ENCODE measurements at places on chromosomes 7 and 10. TPM values are rescaled to one million over a fixed set of nuclear protein-coding genes. Genes with fewer than 3 reads are reported as not detected.

ZCWPW1 gene
- 2.8 TPM for total RNA-seq

UPK3BL2 gene
- 1.0 TPM for total RNA-seq

SGCE gene
- total RNA-seq = 93.2 TPM

TMEM72 gene
- not detected for total RNA-seq

ZDHHC4 gene
- 65.2 TPM for total RNA-seq

C10orf90 gene
- total RNA-seq = 0.17 TPM

PYROXD2 gene
- total RNA-seq = 12.8 TPM

- H3K27me3 ChIP-seq = no peaks in the 10 kb centered on the region
- no peak overlapping the region for H3K27ac ChIP-seq
- peaks cover 7% of the 10 kb centered on the region for H3K36me3 ChIP-seq
- H3K4me3 ChIP-seq = no peak overlapping the region
Observed at GRCh38 chr7:5750031-5750653, 31.3 kb downstream of the RNF216 start.

DNA sequence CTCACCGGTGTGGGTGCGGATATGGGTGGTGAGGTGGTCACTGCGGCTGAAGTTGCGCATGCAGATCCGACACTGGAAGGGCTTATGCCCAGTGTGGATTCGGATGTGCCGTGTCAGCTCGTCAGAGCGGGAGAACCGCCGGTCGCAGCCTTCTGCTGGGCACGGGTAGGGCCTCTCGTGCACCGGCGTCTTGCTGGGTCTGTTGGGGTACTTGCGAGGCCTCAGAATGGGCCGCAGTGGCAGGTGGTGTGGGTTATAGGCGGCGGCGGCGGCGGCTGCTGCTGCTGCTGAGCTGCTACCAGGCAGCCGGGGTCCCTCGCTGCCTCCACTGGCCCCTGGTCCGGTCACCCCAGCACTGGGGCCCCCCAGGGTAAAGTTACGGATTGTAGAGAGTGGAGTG, 2.7 kb downstream of the EGR2 start:
- peaks cover 10% of the 10 kb centered on the region for H3K4me1 ChIP-seq
- H3K36me3 ChIP-seq = no peaks in the 10 kb centered on the region
- no peak for DNase-seq
- no peak overlapping the region for H3K4me3 ChIP-seq
- peaks cover 20% of the 10 kb centered on the region for H3K27me3 ChIP-seq

DNA sequence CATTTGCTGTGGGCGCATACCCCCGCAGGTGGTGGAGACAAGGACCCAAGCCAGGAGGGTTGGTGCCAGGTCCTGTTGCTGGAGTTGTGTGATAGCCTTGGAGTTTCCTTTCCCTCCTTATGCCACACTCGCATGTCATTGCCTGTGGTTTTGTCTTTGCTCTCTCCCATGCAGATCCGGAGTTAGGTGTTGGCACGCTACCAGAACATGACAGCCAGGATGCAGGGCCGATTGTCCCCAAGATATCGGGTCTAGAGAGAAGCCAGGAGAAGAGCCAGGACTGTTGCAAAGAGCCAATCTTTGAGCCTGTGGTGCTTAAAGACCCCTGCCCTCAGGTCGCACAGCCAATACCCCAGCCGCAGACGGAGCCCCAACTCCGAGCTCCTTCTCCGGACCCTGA, 369.2 kb upstream of the GALNT17 start:
- no peak overlapping the region for H3K4me3 ChIP-seq
- no peak for DNase-seq
- H3K27me3 ChIP-seq = no peaks in the 10 kb centered on the region
- H3K4me1 ChIP-seq = no peaks in the 10 kb centered on the region

DNA sequence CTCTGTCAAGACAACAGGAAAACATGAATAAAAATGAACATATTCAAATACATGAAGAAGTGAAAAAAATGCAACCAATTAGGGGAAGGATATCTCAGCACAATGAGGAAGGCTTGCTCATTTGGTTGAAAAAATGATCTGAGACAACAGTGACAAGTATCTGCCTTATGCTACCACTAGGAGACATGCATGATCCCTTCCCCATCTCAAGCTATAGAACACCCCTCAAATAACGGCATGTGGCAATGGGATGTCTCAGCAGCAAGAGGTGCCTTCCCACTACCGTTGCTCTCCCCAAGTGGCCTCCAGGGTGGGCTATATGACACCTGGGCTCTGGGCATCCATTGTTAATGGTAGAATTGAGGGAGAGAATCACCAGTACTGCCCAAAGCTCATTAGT, 98.1 kb upstream of the RSU1 start:
- H3K27ac ChIP-seq = no peak overlapping the region
- H3K4me1 ChIP-seq = no peaks in the 10 kb centered on the region
- no peaks in the 10 kb centered on the region for H3K27me3 ChIP-seq
- DNase-seq = no peak

- no peaks in the 10 kb centered on the region for H3K4me1 ChIP-seq
- DNase-seq = no peak
- no peak overlapping the region for H3K27ac ChIP-seq
- H3K4me3 ChIP-seq = no peak overlapping the region
Observed at GRCh38 chr10:123585477-123586445, 80.4 kb upstream of the GPR26 start.

GRCh38 chr7:148687555-148687954, 11.1 kb upstream of the CUL1 start:
- no peak for DNase-seq
- H3K36me3 ChIP-seq = no peaks in the 10 kb centered on the region
- H3K27me3 ChIP-seq = no peaks in the 10 kb centered on the region
- H3K4me3 ChIP-seq = no peak overlapping the region

DNA sequence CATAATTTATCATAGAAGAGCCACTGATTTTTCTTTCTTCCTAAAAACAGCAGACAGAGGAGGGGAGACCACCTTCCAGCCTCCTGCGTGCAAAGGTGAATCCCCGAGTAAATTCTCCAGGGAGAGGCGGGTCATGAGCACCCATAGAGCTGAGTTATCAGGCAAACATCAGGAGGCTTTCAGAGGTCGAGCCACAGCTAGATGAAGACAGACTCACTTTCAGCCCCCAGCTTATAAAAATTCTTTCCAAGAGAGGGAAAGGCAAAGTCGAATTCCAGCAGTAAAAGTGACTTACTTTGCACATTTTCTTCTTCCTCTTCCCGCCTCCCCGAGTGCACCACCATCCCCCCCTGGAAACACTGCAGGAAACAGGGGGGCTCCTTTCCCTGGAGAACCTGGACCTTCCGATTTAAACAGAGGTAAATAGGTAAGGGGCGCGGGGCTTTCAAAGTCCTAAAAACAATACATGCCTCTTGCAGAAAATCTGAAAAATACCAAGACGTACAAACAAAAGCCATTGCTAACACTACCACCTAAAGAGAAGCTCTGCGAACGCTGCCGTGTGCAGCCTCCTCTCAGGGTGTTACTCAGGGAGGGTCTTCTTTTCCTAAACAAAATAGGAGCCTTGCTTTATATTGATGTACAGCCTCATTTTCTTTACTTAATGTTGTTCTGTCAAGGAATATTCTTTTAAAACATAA, 163.8 kb downstream of the SVIL start:
- no peak overlapping the region for H3K4me3 ChIP-seq
- no peaks in the 10 kb centered on the region for H3K27me3 ChIP-seq
- peak overlapping the region; percentile 44 for H3K27ac ChIP-seq
- peaks cover 9% of the 10 kb centered on the region for H3K4me1 ChIP-seq
- H3K36me3 ChIP-seq = peaks cover 16% of the 10 kb centered on the region
- DNase-seq = peak; percentile 11

GRCh38 chr7:17095931-17096330, 202.5 kb upstream of the AHR start:
- DNase-seq = no peak
- H3K36me3 ChIP-seq = no peaks in the 10 kb centered on the region
- H3K4me1 ChIP-seq = no peaks in the 10 kb centered on the region
- H3K27me3 ChIP-seq = no peaks in the 10 kb centered on the region
- H3K4me3 ChIP-seq = no peak overlapping the region
- no peak overlapping the region for H3K27ac ChIP-seq

DNA sequence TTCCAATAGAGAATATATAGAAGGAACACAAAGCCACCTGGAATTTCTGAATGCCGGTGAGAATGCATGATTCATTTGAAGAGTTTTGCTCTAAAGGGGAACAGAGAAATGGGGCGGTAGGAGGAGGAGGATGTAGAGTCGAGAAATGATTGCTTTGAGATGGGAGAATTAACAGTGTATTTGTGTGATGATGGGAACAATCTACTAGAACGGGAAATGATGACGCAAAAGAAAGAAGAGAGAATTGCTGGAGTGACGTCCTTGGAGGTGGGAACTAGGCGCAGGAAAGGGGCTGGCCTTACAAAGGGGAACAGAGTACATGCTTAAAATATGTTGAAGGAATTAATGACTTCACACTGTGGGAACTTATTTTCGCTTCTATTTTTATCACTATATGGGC, 188.1 kb downstream of the SDHAF3 start:
- H3K27me3 ChIP-seq = no peaks in the 10 kb centered on the region
- H3K4me3 ChIP-seq = no peak overlapping the region
- DNase-seq = no peak
- no peaks in the 10 kb centered on the region for H3K36me3 ChIP-seq
- H3K27ac ChIP-seq = no peak overlapping the region
- no peaks in the 10 kb centered on the region for H3K4me1 ChIP-seq

DNA sequence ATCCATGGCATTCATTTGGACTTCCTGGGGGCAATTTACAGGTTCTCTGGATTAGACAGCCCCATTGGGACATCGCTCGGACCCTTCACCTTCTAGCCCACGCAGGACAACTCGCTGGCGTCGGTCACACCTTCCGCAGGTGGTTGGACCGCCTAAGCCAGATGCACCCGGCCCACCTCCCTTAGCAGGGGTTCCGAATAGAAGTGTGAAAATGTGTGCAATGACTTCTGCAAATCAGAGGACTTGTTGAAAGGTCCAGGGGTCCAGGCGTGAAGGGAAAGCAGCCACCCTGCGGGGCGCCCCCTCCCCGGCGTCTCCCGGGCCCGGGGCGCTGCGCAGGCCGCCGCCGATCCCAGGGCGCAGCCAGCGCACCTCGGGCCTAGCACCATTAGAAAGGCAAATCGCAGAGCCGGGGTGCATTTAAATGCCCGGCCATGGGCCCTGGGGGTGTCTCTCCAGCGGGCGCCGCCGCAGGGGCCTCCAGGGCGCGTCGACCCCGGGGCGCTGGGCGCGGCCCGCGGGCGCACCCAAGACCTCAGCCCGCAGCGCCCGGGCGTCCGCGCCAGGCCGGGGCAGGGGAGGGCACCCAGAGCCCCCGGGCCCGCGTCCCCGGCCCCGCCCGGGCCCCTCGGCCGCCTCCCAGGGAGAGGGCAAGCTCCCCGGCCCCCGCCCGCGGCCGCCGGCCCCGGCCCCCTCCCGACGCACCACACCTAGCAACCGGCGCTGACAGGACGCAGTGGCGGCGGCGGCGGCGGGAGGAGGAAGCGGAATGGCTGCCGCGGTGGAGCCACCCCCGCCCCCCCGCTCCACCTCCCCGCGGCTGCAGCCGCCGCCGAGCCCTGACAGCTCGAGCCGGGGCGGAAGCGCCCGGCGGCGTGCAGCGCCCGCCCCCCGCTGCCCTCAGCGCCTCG, 1.2 kb downstream of the JAZF1 start:
- H3K4me1 ChIP-seq = peaks cover 7% of the 10 kb centered on the region
- peak overlapping the region; percentile 70 for H3K4me3 ChIP-seq
- DNase-seq = peak; percentile 58
- H3K27ac ChIP-seq = peak overlapping the region; percentile 19

DNA sequence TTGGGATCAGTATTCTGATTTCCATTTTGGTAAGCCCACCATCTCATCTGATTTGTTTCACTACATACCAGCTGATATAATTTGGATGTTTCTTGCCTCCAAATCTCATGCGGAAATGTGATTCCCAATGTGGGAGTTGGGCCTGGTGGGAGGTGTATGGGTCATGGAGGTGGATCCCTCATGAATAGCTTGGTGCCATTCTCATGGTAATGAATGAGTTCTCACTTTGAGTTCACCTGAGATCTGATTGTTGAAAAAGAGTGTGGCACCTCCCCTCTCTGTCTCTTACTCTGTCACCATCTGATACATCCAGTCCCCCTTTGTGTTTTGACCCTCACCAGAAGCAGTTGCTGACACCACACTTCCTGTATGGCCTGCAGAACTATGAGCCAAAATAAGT, 347.3 kb downstream of the ARL4A start:
- no peaks in the 10 kb centered on the region for H3K36me3 ChIP-seq
- H3K4me1 ChIP-seq = no peaks in the 10 kb centered on the region
- no peak for DNase-seq
- H3K27ac ChIP-seq = no peak overlapping the region
- H3K4me3 ChIP-seq = no peak overlapping the region
- no peaks in the 10 kb centered on the region for H3K27me3 ChIP-seq

DNA sequence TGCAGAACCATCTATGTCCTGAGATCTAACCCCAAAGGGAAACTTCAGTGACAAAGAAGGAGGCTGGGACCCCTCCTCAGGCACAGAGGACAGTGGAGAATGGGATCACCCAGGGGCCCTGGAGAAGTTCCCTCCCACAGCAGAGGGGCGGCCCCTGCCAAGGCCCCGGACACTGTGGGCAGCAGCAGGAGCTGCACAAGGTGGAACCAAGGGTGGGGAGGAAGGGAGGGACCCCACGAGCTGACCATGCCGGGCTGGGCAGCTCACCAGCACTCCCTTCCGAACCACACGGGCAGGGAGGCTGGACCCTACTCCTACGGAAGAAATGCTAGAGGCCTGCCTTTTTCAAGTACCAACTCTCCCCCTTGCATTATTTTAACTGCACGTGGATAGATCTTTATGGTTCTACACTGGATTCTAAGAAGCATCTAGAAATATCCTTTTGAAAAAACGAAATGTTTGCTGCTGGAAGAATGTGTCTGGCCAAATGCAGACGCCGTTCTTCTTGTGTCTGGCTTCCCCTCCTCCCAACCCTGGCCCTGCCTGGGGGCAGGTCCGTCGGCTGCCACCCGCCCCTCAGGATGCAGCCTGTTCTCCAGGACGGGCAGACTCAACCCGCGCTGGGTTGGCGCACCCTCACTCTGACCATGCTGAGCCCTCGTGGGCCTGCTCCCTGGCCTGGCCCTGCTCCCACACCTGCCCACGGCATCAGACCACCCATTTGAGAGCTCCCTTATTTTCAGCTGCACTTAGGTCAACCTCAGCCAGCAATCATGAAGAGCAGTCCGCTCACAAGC, 193.9 kb downstream of the TCERG1L start:
- H3K27me3 ChIP-seq = no peaks in the 10 kb centered on the region
- H3K27ac ChIP-seq = no peak overlapping the region
- no peak overlapping the region for H3K4me3 ChIP-seq
- no peak for DNase-seq
- H3K36me3 ChIP-seq = no peaks in the 10 kb centered on the region

DNA sequence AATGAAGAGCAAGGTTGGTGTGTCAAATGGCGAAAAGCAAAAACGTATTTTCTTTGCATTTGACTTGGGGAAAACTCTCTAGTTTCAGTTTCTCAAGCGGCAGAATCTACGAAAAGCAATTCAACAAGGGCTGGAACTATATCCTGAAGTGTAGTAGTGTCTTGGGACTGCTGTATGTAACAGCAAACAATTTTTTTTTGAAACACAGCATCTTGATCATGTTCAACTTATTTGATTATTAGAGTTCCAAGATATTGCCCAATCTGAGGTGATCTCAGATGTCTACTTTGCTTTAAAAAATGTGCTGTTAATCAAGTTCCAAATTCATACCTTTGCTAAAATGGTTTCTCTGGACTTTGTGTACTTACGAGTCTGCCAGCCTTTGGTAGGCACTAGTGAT, 120.6 kb downstream of the ZWINT start:
- no peak for DNase-seq
- no peaks in the 10 kb centered on the region for H3K27me3 ChIP-seq
- no peak overlapping the region for H3K27ac ChIP-seq
- no peak overlapping the region for H3K4me3 ChIP-seq
- H3K36me3 ChIP-seq = no peaks in the 10 kb centered on the region

All from fibroblast of lung (primary cell).